Fibroblast of gingiva (primary cell): ENCODE measurements at places on chromosomes 4 and X.

- DNase-seq, result peak; percentile 53
Measured at GRCh38 chr4:156294577-156294976, 340.9 kb upstream of the CTSO start.

GRCh38 chr4:158964728-158965124, 138.2 kb upstream of the RAPGEF2 start:
- DNase-seq, result no peak

DNA sequence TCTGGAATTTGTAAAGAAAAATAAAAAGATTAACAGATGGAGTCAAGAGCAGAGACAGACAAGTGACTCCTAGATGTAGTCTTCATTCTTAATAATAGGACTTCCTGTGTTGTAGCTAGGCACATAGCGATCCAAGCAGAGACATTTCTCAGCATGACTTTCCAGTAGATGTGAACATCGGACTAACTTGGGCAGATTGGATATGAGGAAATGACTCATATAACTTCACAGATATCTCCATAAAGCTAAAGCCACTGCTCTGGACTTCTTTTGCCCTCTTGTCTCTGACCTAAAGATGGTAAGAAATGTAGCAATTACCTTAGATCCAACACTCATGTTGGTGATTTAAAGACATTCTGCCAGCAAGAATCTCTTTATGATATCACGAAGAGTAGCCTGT, 131.7 kb downstream of the EPHA5 start:
- DNase-seq, result no peak

DNA sequence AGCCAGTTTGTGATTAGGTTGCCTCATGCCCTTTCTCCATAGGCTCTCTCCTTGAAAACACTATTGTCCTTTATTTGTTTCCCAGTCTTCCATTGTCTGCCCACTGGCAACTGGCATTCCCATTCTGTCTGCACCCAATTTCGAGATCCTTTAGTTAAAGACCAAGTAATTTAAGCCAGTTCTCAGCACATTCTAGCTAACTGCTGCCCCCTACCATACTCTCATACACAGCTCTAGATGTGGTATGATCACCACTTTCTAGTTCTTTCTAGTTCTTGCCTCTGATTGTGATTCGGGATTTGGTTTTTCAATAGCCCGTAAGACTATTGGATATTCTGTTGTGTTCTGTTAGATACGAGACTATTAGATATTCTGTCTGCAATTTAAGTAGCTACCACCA, 135.8 kb upstream of the TRPC5 start:
- no peak for DNase-seq

DNA sequence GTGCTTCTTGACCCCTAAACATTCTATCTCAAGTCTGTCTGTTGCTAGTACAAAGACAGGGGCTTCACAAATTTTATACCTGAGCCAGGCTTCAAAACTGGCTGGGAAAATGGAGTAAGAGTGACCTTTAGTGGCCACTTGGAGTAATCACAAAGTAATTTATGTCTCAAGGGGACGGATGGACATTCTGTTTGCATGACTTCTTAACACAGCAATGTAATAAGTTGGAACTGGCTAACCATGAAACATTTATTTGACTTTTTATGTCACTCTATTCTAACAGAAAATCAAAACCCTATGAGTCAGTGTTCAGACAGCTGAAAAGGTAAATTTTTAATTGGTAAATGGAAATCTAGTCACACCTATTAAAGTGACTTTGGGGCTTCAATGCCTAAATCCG, 600.6 kb downstream of the ANKRD50 start:
- peak; percentile 80 for DNase-seq

DNA sequence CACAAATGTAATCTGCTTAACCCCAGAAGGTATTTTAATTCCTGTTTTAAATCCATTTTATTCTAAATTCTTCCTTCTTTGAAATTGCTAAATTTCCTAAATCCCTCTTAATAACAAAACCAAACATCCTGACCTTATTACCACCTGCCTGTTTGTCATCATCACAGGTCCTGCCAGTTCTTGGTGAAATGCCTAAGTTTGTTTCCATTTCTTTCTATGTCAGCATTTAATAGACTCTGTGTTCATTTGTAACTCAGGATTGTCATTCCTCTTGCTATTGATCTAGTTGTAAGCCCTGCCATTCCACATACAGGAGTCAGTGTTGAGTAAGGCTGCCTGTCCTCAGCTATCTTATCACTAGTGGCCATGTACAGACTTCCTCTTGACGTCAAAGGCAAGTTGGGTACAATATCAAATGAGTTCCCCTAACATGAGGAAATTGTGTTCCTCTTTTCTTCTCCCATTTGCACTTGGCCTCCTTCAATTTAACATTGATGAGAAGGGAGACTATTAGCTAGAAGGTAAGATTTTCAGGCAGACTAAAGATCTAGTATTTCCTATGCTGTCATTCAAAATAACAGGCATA, 440.1 kb downstream of the AFF2 start:
- DNase-seq, result no peak

DNA sequence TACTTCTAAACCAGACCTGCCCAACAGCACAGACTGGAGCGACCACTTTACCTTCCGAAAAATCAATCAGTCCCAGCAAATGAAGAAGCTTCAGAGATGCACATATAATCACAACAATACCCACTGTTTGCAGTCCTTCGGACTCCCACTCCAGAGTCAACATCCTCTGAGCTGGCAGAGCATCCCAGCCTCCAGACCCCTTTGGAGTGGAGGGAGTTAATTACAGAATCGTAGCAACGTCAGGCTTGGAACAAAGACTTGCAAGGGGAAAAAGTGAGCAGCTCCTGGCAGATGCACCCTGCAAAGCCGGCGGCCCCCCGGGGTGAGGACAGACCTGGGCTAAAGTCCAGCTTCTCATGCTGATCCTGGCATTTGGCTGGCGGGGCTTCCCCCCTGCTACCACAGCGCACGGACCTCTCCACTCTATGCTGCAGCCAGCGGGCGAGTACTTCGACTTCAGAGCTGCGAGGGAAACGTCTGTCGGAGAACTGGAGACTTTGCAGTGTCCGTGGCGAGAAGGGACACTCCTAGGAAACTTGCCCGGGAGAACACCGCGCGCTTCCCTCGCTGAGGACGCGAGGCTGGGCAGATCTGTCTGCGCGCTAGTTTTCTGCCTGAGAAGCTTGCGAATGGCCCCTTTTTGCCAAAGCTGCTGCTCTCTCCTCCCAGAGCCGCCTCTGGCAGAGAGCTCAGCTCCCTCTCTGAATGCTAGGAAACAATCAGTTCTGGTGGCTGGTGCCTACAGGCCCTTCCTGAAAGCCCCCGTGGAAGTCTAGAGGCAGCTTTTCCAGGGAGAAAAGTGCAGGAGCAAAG, 283.7 kb downstream of the PACRGL start:
- DNase-seq, result no peak

GRCh38 chrX:46704767-46705386, 54.0 kb downstream of the SLC9A7 start:
- DNase-seq, result no peak

DNA sequence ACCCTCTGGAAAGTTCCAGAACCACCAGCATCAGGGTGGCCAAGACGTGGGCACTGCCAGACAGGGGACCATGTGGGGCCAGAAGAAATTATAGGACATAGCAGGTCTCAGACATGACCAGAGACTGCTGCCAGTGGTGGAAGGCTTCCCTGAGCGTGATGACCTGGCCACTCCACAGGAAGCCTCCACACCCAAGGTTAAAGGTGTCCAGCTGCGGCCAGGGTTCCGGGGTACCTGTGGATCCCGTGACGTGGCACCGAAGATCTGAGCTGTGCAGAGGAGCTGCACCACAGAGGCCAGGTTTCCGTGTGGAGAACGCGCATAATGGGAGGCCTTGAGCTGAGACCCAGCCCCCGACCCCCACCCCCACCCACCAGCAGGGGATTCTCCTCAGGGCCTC, 16.4 kb upstream of the CTBP1 start:
- DNase-seq, result no peak

GRCh38 chr4:168514249-168514852, 17.5 kb downstream of the PALLD start:
- peak; percentile 21 for DNase-seq
